ENCODE measurements at places on chromosomes 5 and 9.

- DNase-seq = no peak
Measured at GRCh38 chr5:165325221-165325620, 1819.8 kb downstream of the MAT2B start.

DNA sequence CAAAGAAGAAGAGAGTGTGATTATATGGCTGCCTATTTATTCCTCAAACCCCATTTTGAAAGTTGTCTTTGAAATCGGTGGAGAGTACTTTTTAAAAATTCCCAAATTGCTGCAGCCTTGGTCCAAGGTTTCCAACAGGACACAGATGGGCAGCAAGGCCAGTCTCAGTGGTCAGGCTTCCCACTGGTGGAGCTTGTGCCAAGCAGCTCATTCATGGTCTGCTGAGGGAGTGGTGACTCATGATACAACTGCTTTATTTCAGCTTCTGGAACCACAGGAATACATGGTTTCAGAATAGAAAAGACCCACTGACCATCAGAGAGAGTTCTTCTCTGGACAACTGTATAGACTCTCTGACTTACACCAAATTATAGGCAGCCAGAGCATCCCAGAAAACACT lies 673.1 kb upstream of the KLF4 start:
- peak; percentile 32 for DNase-seq

GRCh38 chr9:124621371-124622328 lies 114.5 kb upstream of the NR5A1 start:
- DNase-seq = no peak

DNA sequence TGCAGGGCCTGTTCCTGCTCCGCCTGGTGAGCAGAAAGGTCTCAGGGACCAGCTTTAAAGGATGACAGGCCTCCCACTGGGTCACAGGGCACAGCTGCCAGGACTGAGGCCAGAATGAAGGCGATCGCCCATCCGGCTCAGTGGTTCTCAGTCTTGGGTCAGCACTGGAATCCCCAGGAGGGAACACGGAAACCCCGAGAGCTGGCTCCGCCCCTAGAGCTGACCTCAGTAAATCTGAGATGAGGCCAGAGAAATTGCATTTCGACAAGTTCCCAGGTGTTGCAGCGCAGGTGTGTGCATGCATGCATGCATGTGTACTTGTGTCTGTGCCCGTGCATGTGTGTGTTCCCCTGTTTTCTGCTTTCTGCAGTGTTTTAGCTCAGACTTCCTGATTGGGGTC lies 47.2 kb upstream of the KCNMB1 start:
- no peak for DNase-seq

- no peak for DNase-seq
Measured at GRCh38 chr9:136122425-136123383, 4.0 kb upstream of the TMEM250 start.

DNA sequence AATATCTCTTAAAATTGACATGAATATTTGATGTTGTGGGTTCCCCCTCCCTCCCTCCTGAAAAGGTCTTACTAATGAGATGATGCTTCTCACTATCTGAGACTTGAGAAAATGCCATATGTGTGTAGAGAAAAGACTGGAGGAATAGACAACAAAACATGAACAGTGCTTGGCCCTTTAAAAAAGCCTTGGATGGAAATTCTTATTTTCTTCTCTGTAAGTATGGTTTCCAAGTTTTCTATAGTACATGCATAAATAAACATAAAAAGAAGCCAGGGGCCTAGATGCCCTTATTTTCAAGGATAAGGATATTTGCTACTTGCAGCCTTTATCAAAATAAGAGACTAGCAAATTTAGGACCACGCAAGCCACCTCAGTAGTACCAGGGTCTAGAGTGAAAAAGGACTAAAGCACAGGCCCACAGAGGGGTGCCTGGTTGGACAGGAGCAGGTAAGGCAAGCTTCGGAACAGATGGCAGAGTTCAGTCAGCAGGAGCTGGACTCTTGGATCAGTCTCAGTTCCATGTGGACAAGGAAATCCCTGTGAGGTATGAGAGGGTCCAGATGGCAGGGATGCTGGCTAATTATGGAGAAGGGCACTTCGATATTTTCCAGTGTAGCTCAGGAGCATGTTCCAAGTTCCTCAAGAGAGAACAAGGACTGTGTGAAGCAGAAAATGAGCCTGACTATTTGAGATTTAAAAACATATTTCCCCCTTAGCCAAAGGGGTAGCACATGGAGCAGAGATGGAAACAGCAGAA lies 4.6 kb upstream of the ANP32B start:
- no peak for DNase-seq
